Germinal center (tissue), 1 donor: ENCODE measurements at places on chromosomes 5 and 9.

GRCh38 chr5:66232706-66233445 is 88.8 kb downstream of the SREK1 start:
- DNase-seq = no peak

DNA sequence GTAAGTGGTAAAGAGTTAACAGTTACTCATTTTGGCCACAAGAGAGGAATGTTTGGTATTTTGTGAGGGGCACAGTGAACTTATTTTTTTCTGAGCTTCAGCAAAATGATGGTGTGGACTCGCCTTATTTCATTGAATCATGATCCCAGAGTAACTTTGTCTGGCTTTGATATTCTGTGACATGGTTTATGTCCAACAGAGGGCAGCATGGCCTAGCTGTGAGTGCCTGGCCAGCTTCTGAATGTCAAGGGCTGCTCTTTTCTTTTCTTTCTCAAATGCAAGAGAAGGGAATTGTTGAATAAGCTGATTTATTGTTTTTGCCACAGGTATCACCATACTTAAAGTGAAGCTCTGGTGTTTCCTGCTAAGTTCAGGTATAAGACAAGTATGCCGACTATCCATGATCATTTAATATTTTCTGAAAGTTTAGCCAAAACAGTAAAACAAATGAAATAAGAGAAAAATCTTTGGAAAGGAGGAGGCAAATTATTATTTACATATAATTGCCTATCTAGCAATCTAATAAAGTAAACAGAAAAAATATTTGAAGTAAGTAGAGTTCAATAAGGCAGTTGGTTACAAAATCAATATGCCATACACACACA is 31.7 kb downstream of the MRPL22 start:
- no peak for DNase-seq

DNA sequence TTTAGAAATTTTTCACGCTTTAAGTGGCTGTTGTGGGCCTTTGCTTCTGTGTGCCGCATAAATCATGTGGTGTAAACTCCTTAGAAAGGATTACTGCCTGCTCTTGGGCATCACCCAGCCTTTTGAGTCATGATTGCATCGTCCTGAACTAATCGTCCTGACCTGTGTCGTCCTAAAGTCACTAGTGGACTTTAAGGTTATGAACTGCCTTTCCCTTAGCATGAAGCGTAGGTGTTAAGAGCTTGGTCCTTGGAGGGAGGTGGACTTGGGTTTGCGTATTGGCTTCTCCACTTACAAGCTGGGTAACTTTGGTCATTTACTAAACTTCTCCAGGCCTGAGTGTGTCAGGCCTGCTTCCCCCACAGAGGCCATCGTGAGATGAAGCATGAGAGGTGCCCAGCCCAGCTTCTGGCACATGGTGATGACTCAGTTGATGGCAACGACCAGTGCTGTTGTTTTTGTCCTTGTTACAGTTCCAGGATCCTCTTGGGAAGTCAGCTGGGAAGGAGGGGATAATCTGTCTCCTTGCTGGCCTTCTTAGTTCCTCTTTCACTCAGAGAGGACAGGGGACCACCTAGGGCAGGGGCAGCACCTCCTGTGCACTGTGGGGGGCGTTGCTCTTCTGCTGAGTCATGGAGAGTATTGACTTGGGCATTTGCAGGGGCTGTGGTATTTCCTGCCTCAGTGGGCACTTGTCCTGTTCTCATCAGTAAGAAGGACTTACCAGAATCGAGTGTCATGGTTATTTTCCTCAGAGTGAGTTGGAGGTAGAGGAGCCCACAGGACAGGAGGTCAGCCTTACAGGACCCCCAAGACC is 54.2 kb upstream of the NCS1 start:
- DNase-seq = no peak

- DNase-seq = no peak
Measured at GRCh38 chr5:79122973-79123372, 11.4 kb downstream of the BHMT start.

- no peak for DNase-seq
Measured at GRCh38 chr5:132776131-132776937, 705 bp downstream of the SEPTIN8 start.

GRCh38 chr9:95857896-95858295 is 17.6 kb upstream of the ERCC6L2 start:
- DNase-seq = no peak

GRCh38 chr5:25488119-25488518 is 843.3 kb upstream of the CDH10 start:
- DNase-seq = no peak

- DNase-seq = no peak
Measured at GRCh38 chr5:151237685-151238084, 13.8 kb upstream of the CCDC69 start.
